ENCODE measurements at places on chromosomes 6 and 20. TPM values are rescaled to one million over a fixed set of nuclear protein-coding genes. Genes with fewer than 3 reads are reported as not detected.

The EPHA7 gene
- 2.6 TPM for total RNA-seq

The ENPP5 gene
- total RNA-seq: 1.9 TPM

The TGM2 gene
- 70.3 TPM for total RNA-seq

The ACTL10 gene
- total RNA-seq: 0.71 TPM

The TGM3 gene
- not detected for total RNA-seq

The EEF1A2 gene
- 0.45 TPM for total RNA-seq

The MROH8 gene
- 5.2 TPM for total RNA-seq

The PRRT1 gene
- total RNA-seq: 6.1 TPM

The PAQR8 gene
- total RNA-seq: 24.3 TPM

The SLC25A27 gene
- total RNA-seq: 49.0 TPM

The PARD6B gene
- 5.7 TPM for total RNA-seq
